ENCODE measurements at places on chromosomes 6 and 20.

DNA sequence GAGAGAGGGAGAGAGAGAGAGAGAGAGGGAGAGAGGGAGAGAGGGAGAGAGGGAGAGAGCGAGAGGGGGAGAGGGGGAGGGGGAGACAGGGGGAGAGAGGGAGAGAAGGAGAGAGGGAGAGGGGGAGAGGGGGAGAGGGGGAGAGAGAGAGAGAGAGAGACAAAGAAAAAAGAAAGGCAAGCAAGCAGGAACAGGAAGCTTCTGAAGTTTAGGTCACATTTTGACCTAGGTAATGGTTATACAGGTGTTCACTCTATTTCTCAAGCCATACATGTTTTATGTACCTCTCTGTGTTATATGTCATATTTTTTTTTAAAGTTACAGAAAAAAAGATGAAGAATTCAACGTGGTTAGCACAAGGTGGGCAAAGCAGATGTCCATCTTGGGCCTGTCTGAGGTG lies 9.4 kb downstream of the NHSL1 start:
- no peak for DNase-seq

DNA sequence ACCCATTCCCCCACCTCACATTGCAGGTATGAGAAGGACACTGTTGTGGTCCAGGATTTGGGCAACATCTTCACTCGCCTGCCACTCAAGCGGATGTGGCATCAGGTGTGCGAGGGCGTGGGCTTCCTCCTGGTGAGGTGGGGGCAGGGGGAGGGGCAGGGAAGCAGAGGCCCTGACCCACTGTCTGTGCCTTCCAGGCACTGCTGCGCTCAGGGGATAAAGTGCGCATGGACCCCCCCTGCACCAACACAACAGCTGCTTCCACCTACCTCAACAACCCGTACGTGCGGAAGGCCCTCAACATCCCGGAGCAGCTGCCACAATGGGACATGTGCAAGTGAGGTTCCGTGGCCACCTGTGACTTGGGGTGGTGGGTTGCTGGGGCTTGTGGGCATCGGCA lies 3.7 kb downstream of the CTSA start:
- no peak for DNase-seq

DNA sequence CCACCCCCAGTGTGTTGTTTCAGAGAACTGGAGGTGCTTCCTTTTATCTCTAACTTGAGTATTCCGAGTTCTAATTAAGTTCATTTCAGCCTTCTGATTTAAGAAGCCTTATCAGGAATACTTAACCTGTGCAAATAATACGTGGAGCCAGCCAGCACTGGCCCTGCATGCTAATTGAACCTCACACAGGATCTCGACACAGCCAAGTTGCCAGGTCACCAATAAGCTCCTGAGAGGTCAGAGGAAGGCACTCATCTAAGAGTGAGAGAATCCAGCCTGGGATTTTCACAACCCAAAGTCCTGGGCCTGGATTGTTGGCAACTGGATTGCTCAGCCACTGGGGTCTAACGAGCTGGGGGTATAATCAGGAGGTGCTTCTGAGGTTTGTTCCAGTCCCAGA lies 157.7 kb upstream of the LRFN2 start:
- no peak for DNase-seq

- peak; percentile 23 for DNase-seq
Observed at GRCh38 chr6:38713812-38714211, 1.3 kb upstream of the DNAH8 start.

- no peak for DNase-seq
Observed at GRCh38 chr20:62837790-62838127, 20.9 kb downstream of the COL9A3 start.

DNA sequence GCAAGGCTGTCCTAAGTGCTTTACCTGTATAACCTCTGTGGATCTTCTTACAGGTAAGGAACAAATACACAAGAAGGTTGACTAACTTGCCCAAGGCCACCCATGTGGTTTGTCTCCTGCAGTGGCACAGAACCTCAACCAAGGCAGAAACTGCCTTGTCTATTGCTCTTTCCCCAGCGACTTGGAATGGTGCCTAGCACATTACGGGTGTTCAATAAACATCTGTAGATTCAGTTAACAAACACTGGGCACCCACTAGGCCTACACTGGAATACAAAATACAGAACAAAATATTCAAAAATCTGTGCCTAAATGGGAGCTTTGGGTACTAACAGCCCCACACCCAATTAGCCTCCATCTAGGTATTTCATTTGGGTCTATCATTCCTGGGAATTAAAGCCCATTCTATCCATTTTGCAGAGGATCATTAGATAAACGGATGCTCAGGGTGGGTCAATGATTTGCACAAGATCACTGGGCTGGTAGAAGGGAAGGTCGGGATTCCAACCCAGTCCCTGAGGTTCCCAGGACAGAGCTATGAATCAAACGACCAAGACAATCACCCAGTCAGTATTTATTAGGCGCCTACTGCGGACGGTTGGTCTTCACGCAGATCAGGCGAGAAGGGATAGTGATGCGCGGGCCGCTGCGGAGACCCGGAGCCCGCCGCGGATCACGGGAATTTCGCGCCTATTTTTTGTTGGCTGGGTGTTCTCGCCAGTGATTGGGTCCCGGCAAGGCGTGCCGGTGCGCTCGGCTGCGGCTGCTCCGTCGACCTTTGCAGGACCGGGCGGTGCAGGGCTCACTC lies at the start of gene STK35:
Gene STK35, plus strand, starts transcription at position 771 of the 808 bp plus-strand sequence. CDS start 55 bp downstream, outside the sequence.
- DNase-seq = peak; percentile 48

- DNase-seq = no peak
Observed at GRCh38 chr6:15658181-15658744, 4.6 kb downstream of the DTNBP1 start.

- no peak for DNase-seq
Observed at GRCh38 chr20:25496968-25497401, 88.3 kb downstream of the NINL start.

DNA sequence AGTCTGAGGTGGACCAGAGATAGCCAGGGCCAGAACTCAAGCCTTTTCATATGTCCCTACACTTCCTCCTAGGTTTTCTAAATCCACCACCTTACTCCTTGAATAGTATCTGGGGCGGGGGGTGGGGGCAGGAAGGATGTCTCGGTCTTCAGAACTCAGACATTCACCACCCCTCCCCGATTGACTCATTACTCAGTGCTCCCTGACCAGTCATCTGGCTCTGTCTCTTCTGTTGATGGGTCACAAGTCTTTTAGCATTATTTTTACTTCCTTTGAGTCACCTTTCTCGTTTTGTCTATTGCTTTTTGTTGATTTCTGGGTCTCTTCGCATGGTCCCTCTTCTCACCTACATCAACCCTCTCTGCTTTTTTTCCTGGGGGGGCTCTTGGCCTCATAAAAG lies 23.3 kb downstream of the NOX3 start:
- DNase-seq = no peak

DNA sequence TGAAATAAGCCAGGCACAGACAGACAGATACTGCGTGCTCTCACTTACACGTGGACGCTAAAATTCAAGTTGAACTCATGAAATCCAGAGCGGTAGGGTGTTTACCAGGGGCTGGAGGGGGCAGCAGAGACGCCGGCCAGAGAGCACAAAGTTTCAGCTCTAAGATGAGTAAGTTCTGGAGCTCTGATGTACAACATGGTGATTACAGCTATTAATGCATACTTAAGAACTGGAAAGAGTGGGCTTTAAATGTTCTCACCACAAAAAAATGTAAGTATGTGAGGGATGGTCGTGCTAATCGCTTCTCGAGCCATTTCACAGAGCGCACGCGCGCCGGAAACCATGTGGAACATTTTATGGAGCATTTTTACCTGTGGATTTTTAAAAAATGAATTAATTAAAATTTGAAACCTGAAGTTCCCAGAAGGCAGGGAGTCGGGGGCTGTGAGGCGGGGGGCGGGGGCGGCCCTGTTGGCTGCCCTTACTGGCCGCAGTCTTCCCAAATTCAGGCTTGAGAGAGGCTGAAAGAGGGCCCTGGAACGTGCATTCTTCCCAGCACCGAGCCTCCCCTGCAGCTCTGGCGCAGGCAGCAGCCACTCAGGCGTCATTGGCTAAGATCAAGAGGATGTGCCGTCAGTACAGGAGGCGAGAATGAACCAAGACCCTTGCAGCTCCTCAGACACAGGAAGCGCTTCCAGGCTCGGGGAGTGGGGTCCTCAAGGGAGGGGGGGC lies 8.5 kb upstream of the SLCO4A1 start:
- DNase-seq = no peak

DNA sequence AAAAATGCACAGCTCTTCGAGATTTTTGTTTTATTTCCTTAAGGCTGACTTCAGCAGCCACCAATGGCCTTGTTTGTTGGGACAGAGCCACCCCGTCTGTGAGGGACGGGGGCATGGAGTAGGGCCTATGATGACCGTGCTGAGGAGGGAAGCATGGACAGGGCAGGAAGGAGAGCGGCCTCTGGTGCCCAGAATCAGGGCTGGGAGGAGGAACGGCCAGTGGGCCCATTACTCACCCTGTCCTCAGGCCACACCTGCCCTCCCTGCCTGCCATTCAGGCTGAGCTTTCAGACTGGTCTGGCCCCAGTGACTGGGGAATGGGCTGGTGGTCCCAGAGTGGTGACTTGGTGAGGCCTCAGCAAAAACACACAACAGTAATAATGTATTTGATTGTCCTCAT lies 104.4 kb downstream of the SMOC2 start:
- no peak for DNase-seq

- no peak for DNase-seq
Observed at GRCh38 chr6:134090591-134090990, 38.2 kb upstream of the SLC2A12 start.

Measured in stimulated activated CD8-positive, alpha-beta memory T cell treated with anti-CD3 and anti-CD28 coated beads, Interleukin-7, amount 100 ng/mL, for 24 hours (primary cell).